ENCODE measurements at places on chromosomes 12 and 14. TPM values are rescaled to one million over a fixed set of nuclear protein-coding genes. Genes with fewer than 3 reads are reported as not detected.

The KCNH5 gene
- not detected for total RNA-seq

GRCh38 chr14:91388551-91388975 is 29.1 kb downstream of the CCDC88C start:
- peak; percentile 75 for DNase-seq

DNA sequence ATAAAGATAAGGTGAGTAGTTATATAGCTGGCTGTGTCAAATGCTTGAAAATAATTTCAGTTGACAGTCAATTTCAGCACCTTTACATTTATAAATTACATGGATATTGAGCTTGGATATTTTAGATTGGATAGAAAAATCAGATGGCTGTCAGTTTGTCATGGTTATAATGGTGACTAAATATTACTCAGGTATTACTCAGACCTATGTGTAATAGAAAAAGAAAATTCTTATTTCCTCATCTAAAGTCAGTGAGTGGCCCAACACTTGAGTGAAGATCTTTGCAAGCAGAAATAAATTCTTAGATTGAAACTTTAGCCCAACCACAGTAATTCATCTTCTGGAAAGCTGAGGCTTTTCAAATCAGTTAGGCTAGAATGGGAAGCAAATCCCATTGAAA is 354.4 kb downstream of the NAV3 start:
- DNase-seq = no peak

The DAO gene
- total RNA-seq = not detected

GRCh38 chr12:67691220-67691619 is 42.7 kb downstream of the DYRK2 start:
- no peak for DNase-seq

The POTEG gene
- not detected for total RNA-seq

The SLC15A5 gene
- not detected for total RNA-seq

DNA sequence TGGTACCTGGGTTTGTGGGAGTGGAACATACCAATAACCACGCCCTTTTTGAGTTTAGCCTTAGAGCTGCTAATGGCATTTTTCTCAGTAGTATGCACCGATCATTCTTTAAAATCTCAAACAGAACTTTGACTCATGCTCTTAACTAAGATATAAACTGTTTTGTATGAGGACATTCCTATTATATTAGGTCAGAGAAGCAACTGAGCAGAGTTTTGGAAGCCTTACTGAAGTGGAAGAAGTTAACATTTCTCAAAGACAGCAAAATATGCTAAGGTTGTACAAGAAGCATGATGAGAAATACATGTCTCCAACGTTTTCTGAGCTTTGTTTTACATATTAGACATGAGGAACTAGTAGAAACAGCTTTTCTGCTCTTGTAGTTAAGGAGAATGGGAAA is 819.2 kb downstream of the FSCB start:
- DNase-seq = no peak

All from activated CD8-positive, alpha-beta T cell treated with anti-CD3 and anti-CD28 coated beads for 36 hours (primary cell).